ENCODE measurements at places on chromosomes 16 and 17.

GRCh38 chr17:56393156-56393555, 200.3 kb upstream of the NOG start:
- no peak for DNase-seq

DNA sequence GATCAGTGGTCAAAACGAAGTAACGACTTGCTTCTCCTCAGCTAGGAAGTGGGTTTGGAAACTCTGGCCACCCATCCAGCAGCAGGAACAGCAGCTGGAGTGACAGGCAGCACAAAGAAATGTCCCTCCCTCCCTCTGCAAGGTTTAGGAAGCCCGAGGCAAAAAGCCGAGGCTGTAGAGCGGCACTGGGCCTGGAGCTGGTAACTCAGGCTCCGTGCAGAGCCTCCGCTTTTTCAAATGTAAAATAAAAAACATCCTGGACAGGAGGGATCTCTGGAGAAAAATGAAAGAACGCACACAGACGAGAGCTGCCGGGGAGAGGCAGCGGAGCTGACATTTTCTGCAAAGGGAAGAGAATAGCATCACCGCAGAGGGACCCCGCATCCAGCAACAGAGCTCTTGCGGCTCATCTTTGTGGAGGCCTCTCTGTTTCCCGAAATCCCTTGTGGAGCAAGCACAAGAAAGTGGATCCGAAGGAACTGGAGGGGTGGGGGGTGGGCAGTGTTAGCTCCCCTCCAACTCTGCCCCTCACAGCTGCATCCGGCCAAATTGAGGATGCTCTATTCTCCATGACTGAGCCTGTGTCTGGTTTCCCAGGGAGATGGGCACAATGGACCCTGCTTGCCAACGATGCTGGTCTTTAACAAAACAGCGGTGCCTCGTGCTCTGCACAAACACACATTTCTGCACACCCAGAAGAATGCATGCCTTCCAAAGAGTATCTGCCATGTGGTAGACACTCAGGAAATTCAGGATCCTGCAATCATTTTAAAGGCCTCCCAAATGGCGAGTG, 335.5 kb upstream of the ZFHX3 start:
- DNase-seq = no peak

DNA sequence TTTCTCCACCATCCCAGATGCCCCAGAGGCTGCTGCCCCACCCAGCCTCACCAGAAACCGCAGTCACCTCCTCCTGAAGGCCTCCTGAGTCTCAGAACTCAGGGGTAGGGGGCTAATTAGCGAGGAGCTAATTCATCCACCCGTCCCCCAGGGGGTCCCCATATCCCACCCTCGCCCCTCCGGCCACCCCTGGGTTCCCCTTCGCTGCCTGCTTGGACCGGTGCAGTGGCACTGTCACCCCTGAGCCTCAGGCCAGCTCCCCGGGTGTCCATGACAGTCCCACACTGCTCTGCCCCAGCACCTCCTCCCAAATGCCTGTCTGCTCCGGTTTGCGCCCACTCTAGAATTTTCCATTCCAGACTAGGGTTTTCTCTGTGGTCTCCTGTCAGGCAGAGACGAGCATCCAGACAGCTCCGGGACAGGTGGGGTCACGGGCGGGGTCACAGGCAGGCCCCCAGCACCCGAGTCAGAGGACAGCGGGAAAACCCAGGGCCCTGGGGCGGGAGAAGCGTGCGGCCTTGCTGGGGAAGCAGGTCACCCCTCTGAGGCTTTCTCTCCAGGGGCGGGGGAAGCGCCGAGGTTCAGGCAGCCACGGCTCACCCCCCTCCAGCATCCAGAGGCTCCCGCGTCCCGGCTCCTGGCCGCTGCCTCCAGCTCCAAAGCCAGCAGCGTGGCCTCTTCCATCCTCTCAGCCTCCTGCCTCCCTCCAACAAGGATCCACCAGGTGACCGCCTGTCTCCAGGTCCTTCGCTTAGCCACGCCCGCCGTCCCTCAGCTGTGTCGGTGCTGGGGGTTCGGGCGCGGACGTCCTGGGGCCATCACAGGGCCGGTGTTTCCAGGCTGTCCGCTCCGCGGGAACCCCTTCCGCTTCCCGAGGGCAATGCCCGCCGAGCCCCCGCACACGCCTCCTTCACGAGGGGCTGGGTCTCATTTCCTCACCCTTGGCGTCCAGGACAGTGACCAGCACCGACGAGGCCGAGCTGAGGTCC, 3.1 kb upstream of the PERCC1 start:
- no peak for DNase-seq

GRCh38 chr17:82662711-82663261, 14.5 kb upstream of the WDR45B start:
- no peak for DNase-seq

All from fibroblast of the aortic adventitia (primary cell).